Cardiac fibroblast (primary cell): ENCODE measurements at places on chromosomes 1 and 21.

DNA sequence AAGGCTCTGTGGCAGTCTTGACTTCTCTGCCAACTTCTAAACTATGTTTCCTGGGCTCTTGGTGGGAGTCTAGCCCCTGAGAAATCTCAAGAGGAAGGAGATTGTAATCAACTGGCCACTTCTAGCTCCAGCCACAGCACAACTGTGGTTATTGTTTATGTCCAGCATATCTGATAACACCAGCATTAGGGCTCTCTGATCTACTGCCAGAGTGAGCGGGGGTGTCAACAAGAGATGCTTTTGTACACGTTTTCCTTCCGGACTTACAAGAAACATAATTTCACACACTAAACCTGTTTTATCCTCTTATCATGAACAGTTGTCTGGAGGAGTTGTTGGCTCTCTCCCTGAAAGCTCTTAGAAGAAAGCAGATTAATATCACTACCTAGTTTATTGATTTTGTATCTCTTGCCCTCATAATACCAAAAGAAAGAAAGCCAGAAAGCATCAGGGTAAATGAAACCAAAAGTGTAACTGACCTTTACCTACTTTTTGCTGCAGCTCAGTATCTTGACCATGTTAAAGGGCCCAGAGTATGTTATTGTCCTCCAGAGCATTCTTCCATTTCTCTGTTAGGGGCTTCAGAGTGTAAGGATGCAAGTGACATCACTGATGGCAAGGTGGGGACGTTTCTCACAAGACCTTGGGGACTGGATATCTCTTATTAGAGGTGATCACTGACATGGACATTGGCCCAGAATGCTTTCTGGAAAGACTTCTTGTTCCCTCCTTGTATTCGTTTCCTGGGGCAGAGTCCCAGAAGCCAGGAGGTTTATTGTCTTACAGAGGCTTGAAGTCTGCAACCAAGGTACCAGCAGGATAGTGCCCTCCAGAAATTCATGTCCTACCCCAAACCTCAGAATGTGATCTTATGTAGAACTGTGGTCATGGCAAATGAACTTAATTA lies 9.6 kb upstream of the SH2D1B start:
- no peak for DNase-seq

DNA sequence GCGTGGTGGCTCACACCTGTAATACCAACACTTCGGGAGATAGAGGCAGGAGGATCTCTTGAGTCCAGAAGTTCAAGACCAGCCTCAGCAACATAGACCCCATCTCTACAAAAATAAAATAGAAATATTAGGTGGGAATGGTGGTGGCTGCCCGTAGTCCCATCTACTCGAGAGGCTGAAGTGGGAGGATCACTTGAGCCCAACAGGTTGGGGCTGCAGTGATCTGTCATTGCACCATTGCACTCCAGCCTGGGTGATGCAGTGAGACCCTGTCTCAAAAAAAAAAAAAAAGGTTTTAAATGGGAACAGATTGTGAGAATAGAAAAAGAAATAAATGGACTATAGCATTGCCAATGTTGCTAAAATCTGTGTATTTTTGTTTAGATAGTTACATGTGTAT lies 11.2 kb downstream of the DHX9 start:
- DNase-seq, result no peak

- DNase-seq, result peak; percentile 88
Measured at GRCh38 chr1:91476533-91477217, 24.0 kb upstream of the CDC7 start.

GRCh38 chr1:158251163-158251562 lies 3.1 kb upstream of the CD1A start:
- no peak for DNase-seq

GRCh38 chr1:1402072-1402900 lies 3.2 kb upstream of the CCNL2 start:
- DNase-seq, result peak; percentile 86

DNA sequence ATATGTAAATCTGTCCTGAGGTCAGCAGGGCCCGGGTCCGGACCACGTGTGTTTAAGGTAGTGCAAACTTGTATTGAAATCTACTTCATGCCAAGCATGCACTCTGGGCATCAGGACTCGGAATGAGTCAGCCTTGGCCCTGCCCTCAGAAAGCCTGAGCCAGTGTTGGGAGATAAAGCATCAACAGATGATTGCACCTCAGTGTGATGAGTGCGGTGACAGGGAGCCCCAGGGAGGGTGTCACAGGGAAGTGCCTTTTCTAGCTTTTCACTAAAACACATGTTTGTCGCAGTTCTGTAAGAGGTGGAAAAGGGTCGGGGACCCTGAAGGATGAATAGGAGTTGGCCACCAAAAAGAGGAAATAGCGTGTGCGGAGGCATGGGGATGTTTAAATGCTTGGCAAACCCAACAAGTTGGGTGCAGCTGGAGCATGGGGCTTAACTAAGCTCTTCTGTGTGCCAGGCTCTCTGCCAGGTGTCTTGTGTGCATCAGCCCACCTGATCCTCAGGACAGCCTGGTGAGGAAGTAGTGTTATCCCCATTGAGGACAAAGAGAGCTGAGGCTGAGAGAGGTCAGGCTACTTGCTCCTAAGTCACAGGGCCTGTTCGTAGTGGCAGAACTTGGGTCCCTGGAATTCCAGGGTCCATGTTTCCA lies 48.2 kb upstream of the EPB41 start:
- DNase-seq, result no peak

- DNase-seq, result no peak
Measured at GRCh38 chr1:179298952-179299351, 5.4 kb downstream of the SOAT1 start.

GRCh38 chr21:25569711-25570110 lies 37.6 kb downstream of the MRPL39 start:
- no peak for DNase-seq

- no peak for DNase-seq
Measured at GRCh38 chr1:24969596-24970398, 39.7 kb upstream of the RUNX3 start.

DNA sequence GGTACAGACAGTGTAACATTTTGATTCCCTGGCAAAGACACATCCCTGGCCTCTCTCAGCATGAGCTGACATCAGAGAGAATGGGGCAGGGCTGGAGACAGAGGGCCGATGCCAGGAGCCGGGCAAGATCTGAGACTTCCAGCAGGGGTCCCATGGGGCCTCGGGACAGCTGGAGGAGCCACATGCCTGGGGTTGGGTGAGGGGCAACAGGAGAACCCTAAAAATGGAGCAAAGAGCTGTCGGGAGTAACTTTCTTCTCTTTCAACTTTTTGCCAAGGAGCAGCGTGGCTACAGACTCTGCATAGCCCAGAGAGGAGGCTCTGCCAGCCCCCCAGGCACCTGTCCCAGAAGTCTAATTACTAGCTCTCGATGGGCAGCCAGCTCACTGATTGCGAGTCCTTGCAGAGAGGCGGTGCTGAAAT lies 130.8 kb downstream of the LACTBL1 start:
- DNase-seq, result peak; percentile 52

- DNase-seq, result peak; percentile 75
Measured at GRCh38 chr1:178093951-178094738, at the start of gene RASAL2. RASAL2 (plus strand) TSS chr1:178094104; CDS start chr1:178094493, 389 bp downstream.

DNA sequence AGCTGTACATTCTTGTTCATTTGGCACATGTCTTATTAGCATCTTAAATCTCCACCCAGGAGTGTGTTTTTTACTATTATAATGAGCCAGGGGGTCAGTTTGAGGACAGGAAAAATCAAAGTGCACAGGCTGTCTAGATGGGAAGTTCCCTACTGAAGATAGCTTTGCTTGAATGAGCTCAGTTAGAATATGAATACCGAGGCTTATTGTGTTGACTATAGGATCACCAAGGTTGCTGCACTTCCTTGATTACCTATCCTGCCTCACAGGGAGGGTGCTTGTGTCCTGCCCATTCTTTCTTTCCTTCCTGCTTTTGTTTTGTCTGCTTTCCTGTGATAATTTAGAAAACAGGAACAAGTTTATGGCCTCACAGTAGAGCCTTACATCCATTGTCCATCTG lies 16.3 kb downstream of the PHGDH start:
- no peak for DNase-seq

- DNase-seq, result no peak
Measured at GRCh38 chr1:10178597-10179405, 31.6 kb upstream of the KIF1B start.

- no peak for DNase-seq
Measured at GRCh38 chr21:33650230-33650629, 7.9 kb downstream of the ITSN1 start.

DNA sequence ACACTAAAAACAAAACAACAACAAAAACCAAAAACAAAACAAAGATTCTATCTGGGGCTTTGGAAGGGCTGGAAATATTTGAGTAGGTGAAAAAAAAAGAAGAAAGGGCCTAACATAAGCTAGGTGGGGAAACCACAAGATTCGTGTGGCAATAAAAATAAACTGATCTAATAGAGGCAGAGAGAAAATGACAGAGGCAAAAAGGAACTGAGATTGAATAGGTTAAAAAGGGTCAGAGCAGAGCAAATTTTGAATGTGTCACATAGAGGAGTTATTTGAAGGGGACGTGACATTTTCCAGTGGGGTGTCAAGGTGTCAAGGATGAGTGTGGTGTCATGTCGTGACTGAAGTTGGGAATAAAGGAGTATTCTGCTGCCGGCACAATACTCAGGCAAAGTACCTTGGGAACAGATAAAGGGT lies 65.2 kb upstream of the RALGPS2 start:
- no peak for DNase-seq

DNA sequence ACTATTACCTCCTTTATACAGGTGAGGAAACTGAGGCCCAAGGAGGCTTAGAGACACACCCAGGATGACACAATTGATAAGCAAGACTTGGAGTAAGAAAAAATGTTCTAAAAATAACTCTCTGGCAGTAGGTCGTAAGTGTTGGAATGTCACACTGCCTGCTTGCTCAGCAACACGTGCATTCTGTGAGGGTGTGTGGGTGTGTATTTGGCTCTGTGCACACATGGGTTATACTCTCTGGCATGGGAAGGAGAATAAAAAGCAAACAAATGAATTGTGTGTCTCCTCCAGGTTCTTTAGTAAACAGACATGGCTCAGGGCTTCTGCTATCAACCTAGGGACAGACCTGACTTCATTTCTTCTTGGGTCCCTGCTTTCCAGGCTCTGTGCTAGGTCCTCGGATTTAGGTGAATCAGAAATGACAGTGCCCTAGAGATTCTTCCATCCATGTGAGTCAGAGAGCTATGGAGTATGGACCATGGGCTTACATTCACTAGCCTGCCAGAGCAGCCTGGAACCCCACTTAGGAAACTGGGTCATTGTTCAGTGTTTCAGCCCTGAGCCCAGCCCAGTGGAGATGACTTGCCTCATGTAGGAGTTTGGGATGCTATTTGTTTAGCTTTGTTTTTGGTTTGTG lies 72.4 kb downstream of the ELAVL4 start:
- no peak for DNase-seq

- DNase-seq, result no peak
Measured at GRCh38 chr1:6711174-6711573, 9.6 kb upstream of the DNAJC11 start.

GRCh38 chr1:6162773-6163172 lies 17.3 kb downstream of the CHD5 start:
- DNase-seq, result no peak

DNA sequence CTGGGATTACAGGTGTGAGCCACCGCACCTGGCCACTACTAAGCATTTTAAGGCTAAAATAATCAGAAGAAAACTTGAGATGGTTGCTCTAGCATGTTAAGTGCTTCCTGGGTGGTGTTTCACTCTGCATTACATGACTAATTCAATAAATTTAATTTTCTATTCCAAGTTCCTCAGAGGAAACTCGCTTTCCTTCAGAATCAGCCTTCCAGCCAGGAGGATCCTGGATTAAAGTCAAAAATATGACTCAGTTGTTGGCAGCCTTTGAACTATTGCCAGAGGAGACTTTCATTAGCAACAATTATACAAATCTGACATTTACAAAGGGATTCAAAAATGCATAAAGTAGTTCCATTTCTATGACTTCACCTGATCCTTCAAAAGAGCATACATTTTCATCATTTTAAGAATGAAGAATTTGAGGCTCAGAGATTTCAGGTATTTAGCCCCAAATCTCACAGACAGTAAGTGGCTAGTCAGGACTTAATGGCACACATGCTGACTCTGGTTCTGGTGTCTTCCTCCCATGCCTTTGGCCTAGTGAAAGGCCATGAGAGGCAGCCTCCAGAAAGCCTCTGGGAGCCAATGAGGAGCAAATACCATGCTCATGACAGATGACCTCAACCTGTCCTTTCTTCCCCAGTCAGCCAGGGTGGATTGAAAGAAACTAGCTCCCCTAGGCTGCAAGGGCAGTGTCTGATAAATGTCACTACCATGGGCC lies 115.7 kb downstream of the MAP3K21 start:
- no peak for DNase-seq

- peak; percentile 31 for DNase-seq
Measured at GRCh38 chr1:53049574-53049967, 12.4 kb upstream of the PODN start.

DNA sequence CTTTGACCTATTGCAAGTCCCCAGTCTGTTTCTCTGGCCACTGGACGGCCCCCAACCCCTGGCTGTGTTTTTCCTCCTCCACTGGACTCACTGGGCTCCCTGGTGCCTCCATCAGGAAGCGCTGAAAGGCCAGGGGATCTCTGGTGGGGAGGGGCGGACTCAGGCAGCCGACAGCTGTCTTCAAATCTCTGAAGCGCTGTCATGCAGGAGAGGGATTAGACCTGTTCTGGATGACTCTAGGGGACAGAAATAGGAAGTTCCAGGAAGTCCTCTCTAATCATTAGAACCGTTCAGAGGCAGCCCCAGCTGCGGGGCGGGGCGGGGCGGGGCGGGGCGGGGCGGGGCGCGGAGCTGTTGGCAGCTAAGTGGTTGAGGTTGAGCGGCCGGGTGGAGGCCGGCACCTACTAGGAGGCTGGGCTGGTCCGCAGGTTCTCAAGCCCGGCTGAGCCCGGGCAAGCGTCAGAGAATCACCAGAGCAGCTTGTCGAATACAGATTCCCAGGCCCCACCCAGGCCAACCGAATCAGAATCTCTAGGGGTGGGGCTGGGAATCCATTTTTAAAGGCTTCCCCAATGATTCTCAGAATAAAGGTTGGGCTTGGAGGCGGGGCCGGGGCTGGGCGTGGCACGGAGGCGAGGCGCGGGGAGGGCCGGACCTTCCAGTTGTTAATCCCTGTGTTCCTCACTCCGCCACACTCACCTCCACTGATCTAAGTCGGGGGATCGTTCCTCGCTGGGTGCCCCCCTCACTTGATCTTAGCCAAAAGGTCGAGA lies 11.4 kb upstream of the PHLDA3 start:
- DNase-seq, result peak; percentile 44

DNA sequence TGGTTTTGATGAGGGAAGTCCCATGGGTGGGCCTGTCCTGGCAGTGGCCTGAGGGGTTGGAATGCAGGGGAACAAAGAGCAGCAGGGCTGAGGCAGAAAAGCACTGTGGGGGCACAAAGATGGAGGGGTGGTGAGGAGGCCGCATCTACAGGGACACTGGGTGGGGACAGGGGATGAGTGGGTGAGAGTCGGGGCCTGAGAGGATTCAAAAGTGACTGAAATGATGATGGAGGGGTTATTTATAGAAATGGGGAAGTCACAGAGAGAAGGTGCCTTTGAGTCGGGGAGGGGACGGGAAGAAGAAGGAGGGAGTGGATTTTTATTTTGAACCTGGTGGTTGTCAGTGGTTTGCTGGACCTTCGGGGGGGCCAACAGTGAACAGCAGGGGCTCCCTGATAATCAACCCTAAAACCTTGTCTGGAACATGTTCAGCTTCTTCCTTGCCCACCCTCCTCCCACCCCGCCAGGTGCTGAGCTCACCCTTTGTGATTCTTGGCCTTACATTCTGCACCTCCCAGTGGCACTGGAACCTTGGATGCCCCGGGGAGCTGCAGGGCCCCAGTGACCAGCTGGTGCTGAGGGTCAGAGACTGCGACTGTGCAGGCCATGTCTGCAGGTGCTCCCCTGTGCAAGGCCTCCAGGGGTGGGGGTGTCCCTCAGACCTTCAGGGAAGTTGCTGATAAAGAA lies 42.9 kb downstream of the IER5 start:
- DNase-seq, result no peak

GRCh38 chr1:188462837-188463236 lies 1634.1 kb downstream of the PLA2G4A start:
- no peak for DNase-seq
